ENCODE measurements at places on chromosomes 2 and 18.

DNA sequence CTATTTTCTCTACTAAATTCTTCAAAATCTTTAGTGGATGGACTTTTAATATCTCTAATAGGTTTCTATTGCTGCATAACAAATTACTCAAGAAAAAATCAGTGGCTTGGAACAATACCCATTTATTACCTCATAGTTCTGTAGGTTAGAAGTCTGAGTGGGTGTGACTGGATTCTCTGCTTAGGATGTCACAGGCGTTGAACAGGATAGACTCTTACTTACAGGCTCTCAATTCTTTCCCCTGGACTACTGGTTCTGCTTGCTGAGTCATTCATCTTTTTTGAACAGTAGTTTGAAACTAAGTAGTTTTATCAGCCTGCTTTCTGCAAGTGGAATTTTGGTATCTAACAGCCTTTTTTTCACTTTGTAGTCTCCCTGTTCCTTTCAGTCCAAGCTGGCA, 265.4 kb downstream of the ZNF385B start:
- peak; percentile 83 for DNase-seq

GRCh38 chr2:195559431-195559914, 97.6 kb upstream of the SLC39A10 start:
- peak; percentile 74 for DNase-seq

DNA sequence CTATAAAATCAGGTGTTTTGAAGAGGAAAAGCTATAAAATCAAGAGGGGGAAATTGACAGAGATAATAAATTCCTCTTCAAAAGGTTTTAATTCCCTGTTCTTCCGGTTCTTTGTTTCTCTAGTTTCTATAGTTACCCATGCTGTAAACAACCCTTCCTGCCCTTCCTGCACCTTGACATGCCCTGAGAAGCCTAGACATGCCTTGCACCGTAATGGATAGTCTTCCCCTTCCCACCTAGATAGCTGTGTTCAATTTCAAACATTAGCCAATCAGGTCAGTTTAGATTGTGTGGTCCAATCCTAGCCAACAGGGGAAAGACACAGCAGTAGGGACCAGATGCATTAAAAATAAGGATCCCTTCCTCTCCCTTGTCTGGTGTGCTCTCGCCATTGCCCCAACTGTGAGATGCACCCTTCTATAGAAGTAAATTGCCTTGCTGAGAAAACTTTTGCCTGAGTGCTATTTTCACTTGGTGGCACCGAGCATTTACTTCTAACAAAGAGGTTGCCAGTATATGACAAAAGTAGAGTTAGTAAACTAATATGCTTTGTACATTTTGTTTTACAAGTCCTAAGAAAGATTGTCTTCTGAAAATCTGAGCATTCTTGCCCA, 27.1 kb downstream of the SULT1C4 start:
- DNase-seq: no peak

DNA sequence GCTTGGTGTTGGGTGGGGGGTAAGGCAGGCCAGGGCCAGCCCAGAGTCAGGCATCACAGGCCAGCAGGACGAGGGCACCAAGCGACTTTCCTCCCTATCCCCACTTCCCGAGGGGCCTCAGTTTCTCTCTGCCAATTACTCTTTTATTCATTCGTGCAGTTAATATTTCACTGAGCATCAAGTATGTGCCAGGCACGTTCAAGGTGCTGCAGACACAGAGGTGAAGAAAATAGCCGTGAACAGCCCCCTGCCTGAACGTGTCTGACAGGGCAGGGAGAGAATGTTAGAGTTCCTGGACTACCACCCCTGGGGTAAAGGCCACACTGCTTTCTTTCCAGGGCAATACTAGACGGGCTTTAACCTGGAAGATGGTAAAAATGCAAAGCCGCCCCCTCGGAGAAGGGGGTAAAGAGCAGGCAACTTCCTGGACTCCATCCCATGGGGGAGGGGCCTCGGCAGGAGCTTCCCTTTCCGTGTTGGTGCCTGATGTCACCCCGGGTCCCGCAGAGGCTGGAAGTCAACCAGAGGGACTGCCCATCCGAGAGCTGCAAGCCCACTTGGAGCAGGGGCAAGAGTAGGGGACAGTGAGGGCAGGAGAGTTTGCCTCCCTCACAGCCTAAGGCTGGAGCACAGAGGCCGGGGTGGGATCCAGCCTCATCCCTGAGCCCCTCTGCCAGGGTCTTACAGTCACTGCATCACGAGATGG, 47.1 kb downstream of the CENPO start:
- no peak for DNase-seq

GRCh38 chr2:68344031-68344430, 21.1 kb upstream of the PLEK start:
- no peak for DNase-seq

DNA sequence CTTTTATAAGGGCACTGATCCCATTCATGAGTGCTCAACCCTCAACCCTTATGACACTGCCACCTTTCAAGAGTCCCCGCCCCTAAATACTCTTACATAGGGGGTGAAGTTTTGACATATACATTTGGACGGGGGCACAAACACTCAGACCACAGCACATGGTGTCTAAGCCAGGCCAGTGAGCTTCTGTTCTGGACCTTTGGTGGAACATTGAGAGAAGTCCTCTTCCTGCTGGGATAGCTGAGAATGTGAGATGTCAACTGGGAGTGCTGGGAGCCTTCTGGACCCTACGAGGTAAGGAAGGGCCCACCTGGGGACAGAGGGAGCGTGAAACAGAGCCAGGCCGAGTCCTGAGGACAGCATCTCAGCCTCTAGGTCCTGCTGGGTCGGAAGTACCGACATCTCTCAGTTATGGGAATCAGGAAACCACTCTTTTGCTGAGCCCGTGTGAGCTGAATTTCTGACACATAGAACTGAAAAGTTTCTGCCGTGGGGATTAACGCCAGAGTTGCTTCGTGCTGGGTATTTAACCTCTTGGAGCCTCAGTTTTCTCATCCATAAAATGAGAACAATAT, 114.9 kb downstream of the PDCL3 start:
- DNase-seq: no peak

DNA sequence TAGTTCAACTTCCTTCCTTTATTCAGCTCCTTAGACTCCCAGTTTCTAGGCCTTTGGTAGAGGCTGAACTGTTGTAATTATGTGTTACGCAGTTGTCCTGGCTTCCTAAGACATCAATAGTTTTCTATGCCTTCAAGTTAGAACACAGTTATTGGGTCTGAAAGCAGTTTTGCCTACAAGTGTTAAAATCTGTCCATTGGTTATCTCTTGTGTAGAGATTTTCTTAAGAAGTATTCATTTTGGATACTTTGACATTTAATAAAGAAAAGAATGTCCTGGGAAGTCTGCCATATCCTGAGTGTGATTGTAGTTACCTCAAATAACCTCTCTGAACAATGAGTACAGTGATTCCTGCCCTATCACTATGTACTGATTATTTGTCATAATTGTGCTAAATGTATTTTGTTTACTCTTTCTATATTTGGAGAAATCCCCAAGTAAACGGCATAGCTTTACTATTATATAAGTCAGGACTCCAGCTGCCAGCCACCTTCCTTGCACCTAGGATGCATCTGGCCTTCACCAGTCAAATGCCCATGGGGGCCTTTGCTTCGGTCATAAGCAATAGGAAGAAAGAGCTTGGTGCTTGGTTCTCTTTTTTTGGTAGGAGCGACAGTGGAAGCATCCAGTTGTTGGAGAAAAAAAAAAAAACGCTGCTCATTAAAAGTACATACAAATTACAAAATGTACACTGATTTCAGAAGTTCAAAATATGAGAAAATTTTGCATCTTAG, 449.5 kb upstream of the PKDCC start:
- no peak for DNase-seq

DNA sequence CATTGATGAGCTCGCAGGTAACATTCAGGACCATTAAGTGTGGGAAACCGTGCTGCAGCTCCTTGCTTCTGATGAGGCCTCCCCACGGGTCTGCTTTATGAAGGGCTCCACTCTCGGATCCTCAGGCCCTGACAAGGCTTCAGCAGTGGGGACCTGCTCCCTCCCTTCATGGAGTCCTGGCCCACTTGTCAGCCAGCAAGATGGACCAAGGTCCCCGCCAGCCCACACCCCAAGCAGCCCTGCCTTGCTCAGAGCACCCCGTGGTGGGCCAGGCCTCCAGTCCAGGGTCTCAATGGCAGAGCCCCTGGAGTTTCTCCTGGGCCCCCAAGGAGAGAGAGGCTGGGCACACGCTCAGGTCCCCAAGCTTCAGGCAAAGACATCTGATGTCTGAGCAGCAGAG, 41.5 kb downstream of the CROCC2 start:
- no peak for DNase-seq

DNA sequence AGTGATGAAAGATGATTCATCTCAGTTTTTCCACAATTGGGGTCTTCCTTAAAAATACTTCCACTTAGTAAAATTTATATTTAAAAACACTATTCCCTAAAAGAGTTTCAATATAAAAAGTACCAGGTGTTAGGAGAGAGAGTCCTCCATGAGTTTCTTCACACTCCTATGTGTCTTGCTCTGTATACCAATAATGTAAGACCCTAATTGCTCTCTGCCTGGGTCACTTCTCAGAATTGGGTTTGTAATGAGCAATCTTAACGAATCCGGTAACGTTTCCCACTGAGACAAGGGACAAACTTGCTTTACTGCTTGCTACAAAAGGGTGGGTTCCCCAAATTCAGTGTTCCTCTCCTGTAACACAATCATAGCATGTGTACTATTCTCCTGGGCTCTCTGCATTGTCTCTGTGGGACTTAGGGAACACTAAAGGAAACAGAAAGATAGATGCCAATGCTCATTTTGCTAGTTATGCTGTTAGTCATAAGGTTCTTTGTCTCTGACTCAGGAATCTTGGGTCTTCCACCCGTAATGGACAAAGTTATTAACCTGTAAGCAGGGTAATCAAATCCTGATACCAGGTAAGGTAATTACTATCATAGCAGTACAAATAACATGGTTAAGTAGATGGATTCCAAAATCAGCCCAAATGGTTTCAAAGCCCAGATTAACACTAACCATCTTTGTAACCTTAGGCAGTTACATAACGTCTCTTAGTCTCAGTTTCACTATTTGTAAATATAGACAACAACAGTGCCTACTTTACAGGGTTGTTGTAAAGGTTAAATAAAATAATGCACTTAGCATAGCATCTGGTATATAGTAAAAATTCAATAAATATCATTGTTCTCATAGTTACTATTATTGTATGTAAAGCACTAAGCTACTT, 46.3 kb downstream of the ITSN2 start:
- DNase-seq: no peak
